ENCODE measurements at places on chromosomes 16 and 17. TPM values are rescaled to one million over a fixed set of nuclear protein-coding genes. Genes with fewer than 3 reads are reported as not detected.

Gene STAT3
- 72.1 TPM for total RNA-seq

DNA sequence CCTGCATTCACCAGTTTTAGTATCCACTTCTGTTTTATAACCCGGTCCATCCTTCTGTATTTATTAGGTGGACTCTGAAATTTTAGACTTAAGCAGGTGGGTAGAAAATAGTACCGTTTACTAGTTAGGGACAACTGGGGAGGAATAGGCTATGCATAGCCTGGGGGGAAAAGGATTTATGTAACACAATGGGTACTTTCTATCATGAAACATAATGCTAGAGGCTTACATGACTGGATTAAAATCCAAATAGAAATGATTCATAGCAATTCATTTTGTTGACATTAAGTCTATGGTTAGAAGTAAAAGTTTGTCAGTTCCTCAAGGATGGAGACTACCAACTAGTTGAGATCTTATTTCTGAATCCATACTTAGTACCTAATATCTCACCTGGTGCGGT is 18.6 kb downstream of the GAN start:
- no peak for DNase-seq

GRCh38 chr17:28119560-28119959 is 77.1 kb downstream of the NLK start:
- DNase-seq = no peak

- DNase-seq = no peak
Measured at GRCh38 chr16:27677263-27677662, 127.3 kb downstream of the KATNIP start.

DNA sequence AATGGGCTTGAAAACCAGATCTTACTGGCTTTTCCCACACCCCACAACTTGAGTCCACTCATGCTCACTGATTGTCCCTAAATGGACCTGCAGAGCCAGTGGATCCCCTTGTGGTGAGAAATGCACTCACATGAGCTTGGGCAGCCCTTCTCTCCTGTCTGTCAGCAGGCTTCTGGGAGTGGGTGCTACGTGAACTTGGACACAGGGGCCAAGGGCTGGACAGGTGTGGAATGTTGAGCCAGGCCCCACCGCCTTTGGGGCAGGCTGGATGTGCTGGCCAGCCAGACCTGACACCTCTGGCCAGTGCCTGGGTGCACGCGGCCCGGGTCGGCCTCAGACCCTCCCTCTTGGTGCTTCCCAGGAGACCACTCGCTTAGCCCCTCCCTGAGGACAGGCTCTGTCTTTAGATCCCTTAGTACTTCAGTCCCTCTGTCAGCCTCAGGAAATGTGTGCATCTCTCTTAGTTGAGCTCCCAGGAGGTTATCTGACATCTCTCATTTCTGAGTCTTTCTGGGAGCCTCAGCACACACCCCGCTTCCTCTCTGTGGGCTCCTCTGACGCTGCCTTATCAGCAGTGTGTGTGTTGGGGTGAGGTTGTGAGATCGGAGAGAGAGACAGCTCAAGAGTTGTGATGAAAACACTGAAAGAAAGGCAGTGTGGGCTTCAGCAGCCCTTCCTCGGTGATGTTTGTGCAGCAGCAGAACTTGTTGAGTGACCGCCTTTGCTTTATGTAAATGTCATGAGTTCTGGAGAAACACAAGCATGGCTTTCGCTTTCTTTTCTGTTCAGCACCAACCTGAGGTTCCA is 117.0 kb downstream of the RAB11FIP4 start:
- peak; percentile 54 for DNase-seq

Gene NHLRC4
- not detected for total RNA-seq

DNA sequence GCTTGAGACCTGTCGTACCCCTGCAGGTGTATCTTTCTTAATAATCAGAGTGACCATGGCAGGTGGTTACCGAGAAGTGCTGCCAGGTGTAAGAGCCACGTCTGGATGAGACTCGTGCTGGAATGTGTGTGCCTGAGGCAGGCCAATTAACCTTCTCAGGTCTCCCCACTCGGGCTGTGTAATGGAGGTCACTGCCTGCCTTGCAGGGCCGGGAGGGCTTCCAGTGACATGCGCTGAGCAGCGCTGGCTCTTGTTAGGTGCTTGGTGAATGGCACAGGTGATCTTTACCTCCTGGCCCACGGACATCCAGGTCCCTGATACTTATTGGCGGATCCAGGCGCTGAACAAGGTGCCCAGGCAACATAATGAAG is 4.6 kb upstream of the GSE1 start:
- peak; percentile 67 for DNase-seq

DNA sequence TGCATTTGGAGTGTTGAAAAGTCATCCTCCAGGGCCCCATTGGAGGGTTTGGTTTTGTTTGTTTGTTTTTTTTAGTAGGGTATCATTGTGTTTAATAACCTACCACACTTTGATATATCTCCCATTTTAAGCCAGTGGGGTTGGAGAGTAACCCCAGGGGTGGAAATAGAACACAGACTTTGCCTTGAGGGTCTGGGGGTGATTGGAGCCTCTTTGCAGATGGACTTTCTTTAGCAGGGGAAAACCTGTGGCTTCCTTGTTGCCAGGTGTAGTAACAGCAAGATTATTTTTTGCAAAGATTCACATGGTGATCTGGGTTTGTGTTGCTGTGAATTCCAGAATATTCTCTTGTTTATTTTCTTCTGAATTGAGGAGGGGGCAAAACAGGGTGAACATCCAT is 1.5 kb downstream of the ABCC1 start:
- DNase-seq = no peak

Gene LAT
- total RNA-seq = 1.7 TPM

Gene SLC35G6
- total RNA-seq = not detected

DNA sequence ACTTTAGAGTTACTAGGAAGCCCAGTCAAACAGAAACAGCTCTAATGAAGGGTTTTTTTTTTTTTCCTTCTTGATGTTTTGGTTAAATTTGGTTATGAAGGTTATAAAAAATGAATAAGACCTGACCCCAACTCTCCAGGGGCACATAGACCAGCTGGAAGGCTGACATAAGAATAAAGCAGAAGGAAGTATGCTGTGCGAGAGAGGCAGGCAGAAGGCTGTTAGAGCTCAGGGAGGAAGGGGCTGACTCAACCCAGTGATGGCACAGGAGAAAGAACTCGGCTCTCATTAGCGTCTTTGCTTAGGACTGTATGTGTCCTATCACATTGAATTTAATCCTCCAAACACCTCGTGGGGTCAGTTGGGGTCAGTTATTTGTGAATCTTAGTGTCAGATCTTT is 474.6 kb downstream of the PMP22 start:
- no peak for DNase-seq

DNA sequence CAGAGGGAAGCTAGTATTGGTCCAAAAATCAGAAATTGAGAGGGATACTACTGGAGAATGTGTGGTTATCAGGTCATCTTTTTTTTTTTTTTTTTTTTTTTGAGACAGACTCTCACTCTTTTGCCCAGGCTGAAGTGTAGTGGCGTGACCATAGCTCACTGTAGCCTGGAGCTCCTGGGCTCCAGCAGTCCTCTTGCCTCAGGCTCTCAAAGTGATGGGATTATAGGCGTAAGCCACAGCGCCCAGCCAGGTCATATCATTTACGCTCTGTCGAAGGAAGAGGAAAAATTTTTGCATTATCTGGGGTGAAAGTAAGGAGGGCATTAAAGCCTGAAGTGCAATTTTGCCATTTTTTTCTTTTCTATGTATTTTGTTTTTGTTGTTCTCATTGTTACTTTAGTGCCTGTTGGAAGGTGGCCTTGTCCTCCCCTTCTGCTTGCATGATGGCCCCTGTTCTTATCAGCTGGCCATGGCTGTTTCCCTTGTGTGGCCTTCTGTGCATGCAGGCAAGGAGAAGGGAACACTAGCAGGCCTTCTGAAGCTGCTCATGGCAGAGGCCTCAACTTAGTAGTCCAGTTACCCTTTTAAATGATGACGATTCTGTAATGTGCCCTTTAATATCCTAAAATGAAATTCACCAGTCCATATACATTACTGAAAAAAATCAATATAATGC is 118.3 kb downstream of the SPECC1 start:
- DNase-seq = no peak

GRCh38 chr17:79213305-79213704 is 138.7 kb downstream of the ENGASE start:
- no peak for DNase-seq

Gene ADORA2B
- 2.5 TPM for total RNA-seq

Gene PLSCR3
- total RNA-seq = 14.5 TPM

DNA sequence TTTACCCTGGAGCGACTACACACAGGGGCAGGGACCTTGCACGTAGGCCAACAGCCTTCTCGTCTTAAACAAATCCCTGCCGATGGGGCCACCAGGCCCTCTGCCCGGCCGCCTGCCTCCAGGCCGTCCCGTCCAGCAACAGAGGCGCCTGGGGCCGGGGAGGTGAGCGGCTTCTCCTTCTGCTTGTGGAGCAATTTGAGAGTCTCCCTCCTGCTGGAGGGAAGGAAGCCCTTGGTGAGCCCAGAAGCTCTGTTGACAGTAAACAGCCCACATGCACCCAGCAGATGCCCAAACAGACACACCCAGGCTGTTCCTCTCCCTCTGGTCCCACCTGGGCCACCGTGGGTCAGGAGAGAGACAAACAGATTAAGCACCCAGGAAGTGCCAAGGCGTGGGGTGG is 8.1 kb downstream of the SLC43A2 start:
- no peak for DNase-seq

DNA sequence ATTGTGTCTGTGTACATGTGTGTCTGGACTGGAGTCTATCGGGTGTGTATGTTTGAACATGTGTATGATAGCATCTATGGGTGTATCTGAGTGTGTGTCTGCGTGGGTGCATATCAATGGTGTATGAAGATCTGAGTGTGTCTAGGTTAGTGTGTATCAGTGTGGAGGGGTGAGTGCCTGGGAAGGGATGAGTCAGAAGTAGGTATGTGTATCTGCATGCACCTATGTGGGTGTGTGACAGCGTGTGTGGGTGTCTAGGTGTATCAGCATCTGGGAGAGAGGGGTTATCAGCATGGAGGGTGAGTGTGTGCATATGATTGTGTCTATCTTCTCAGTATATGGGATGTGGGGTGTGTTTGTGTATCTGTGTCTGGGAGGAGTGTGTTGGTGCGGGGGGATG is 58.2 kb upstream of the LHX1 start:
- no peak for DNase-seq

DNA sequence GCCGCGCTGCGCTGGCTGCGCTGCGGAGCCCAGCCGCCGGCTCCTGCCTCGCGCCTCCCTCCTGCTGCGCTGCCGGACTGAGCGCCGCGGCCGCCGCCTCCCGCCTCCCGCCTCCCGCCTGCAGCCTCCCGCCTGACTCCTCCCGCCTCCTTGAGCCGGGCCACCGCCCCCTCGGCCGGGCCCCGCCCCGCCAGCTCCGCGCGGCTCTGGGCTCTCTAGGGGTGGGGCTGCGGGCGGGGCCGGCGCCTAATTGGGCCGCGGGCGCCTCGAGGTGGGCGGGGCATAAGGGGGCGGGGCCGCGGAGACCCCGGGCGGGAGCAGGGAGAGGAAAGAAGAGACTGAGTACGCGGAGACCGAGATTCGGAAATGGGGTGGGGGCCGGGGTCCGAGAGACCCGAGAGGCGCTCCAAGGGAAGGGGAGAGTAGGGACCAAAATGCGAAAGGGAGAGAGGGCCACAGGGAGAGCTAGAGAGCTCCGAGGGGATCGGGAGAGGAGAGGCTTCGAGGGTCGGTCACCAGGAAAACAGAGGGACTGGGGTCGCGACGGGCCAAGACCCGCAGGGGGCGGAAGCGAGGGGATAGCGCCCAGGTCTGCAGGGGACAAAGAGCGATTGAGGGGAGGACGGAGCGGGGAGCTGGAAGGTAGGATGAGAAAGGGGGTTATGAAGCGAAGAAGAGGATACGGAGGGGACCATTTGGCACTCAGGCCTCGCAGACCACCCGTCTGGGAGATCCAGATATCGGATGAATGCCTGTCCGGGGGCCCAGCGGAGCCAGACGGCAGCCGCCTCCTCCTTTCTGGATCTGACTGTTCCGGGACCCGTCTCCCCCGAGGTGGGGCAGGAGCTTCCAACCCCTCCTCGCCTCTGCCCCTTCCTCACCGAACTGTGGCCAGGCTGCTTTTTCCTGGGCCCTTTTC is at the start of gene C1QL1:
TSS of gene C1QL1 (minus strand) at position 79 of the 919 bp plus-strand sequence. CDS start 255 bp downstream, outside the sequence.
- DNase-seq = peak; percentile 96

Gene CHST5
- not detected for total RNA-seq

Gene NLRC3
- not detected for total RNA-seq

- DNase-seq = no peak
Measured at GRCh38 chr17:77356690-77357201, 216.0 kb downstream of the SEC14L1 start.

GRCh38 chr17:73384926-73385325 is 73.1 kb upstream of the CDC42EP4 start:
- no peak for DNase-seq

DNA sequence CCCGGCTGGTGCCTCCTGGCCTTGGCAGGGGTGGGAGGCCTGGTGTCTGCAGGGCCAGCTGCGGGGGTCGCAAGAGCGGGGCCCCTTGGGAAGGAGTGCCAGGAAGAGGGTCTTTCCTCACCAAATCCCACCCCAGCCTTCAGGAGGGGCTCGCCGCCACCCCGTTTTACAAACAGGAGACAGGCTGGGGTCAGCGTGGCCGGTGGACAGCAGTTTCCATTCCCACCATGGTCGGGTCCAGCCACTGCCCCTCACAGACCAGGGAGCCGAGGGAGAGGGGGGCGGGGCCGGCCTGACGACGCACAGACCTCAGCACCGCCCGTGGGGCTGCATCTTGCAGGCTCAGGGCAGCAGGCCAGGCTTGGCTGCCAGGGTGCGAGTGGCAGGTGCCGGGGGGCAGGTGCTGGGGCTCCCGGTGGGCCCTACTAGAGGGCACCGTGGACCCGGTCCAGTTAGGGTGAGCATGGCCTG is 7.6 kb downstream of the CBFA2T3 start:
- DNase-seq = no peak

- DNase-seq = no peak
Measured at GRCh38 chr17:81127526-81128177, 37.7 kb upstream of the PVALEF start.

Gene KRTAP3-3
- total RNA-seq = not detected

GRCh38 chr16:70715860-70716357 is 30.1 kb upstream of the MTSS2 start:
- no peak for DNase-seq

Gene MRC2
- 5.7 TPM for total RNA-seq

Gene CDRT15L2
- total RNA-seq = not detected
